Psoas muscle (tissue), 8 donors: ENCODE measurements at places on chromosomes 4 and X. TPM values are rescaled to one million over a fixed set of nuclear protein-coding genes. Genes with fewer than 3 reads are reported as not detected.

The CLIC2 gene
- 3.2 TPM for total RNA-seq

The INPP4B gene
- 10.2 TPM for total RNA-seq

The CT55 gene
- not detected for total RNA-seq

The RIBC1 gene
- total RNA-seq = 0.36 TPM

DNA sequence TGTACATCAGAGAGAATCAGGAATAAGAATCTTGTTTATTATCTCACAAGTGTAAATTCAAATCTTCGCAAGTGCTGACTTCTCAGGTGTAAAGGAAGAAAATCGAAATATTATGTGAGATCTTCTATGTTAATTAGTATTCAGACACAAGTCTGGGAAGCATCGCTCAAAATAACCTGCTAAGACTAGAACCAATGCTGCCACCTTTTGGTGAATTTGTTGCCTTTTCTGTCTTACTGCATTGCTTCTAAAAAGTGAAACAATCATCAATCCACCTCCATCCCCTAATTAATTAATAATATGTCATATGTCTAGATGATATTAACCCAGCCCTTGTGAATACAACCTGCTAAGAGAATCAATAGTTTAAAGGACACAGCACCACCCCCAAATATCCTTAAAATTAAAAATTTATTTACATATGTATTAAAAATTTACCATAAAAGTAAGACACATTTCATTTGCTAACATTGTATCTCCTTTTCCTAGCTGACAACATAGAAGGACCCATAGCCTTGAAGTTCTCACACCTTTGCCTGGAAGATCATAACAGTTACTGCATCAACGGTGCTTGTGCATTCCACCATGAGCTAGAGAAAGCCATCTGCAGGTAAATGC is 3.5 kb downstream of the EPGN start:
- no peaks in the 10 kb centered on the region for H3K4me1 ChIP-seq
- DNase-seq = no peak
- no peak overlapping the region for H3K27ac ChIP-seq
- H3K4me3 ChIP-seq = no peak overlapping the region
- no peaks in the 10 kb centered on the region for H3K36me3 ChIP-seq

DNA sequence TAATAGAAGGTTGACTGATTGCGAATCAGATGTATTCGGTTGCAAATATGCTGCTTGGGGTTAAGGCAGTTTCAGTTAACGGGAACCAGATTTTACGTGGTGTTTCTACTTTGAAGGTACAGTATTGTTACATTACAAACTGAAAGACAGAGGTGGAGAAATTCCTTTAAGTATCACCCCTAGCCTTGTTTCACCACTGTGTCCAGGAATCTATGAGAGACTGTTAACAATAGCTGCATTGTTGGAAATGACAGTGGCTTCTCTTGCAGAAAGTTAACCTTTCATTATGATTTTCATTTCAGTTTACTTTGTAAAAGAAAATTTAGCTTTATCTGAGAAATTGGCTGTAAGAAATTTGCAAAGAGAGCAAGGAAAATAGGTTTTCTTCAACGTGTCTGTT is 2.6 kb downstream of the CDKL5 start:
- H3K36me3 ChIP-seq = no peaks in the 10 kb centered on the region
- no peak for DNase-seq
- peaks cover 21% of the 10 kb centered on the region for H3K27me3 ChIP-seq

The XK gene
- total RNA-seq = 3.8 TPM

GRCh38 chrX:47148946-47149345 is 3.9 kb downstream of the RBM10 start:
- H3K27ac ChIP-seq = no peak overlapping the region
- no peaks in the 10 kb centered on the region for H3K4me1 ChIP-seq
- H3K36me3 ChIP-seq = no peaks in the 10 kb centered on the region
- no peak overlapping the region for H3K4me3 ChIP-seq
- no peaks in the 10 kb centered on the region for H3K27me3 ChIP-seq

The STARD8 gene
- total RNA-seq = 8.2 TPM

The IQSEC2 gene
- 42.3 TPM for total RNA-seq

DNA sequence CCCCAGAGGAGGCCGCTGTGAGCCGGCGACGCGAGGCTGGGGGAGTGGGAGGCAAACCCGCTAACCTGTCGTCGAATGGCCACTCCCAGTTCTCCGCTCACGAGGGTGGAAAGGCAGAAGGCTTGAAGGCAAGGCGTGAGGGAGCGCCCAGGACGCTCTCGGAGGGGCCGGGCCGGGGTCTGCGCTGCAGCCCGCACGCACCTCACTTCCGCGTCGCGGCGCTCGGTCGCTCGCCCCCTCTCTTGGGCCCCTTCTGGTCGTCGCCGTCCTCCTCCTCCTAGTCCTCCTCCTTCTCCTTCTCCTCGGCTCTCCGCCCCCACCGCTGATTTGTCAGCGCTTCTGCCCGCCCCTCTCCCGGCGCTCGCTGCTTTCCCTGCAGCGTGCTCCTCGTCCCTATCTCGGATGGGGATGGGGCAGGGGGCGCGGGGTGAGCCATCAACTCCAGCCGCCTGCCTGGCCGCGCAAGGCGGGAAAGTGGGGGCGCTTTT is at the start of gene SNCA:
SNCA (minus strand) TSS at position 265 of the 488 bp plus-strand sequence. CDS start 1,494 bp downstream, outside the sequence.
- no peaks in the 10 kb centered on the region for H3K4me1 ChIP-seq
- no peak within 1 kb of the TSS for H3K27ac ChIP-seq
- H3K36me3 ChIP-seq = no peaks in the 10 kb centered on the region
- peak; percentile 35 for DNase-seq
- H3K27me3 ChIP-seq = peaks cover 8% of the 10 kb centered on the region

GRCh38 chrX:152926923-152927322 is 29.1 kb downstream of the ZNF185 start:
- H3K27me3 ChIP-seq = no peaks in the 10 kb centered on the region
- H3K27ac ChIP-seq = no peak overlapping the region
- DNase-seq = peak; percentile 20
- no peaks in the 10 kb centered on the region for H3K36me3 ChIP-seq
- H3K4me1 ChIP-seq = no peaks in the 10 kb centered on the region
- no peak overlapping the region for H3K4me3 ChIP-seq

The ANKRD37 gene
- total RNA-seq = 12.5 TPM

The CXorf65 gene
- total RNA-seq = not detected

The CT45A5 gene
- not detected for total RNA-seq

- H3K4me1 ChIP-seq = peaks cover 87% of the 10 kb centered on the region
- H3K36me3 ChIP-seq = no peaks in the 10 kb centered on the region
- DNase-seq = no peak
- H3K4me3 ChIP-seq = no peak overlapping the region
- H3K27me3 ChIP-seq = no peaks in the 10 kb centered on the region
Measured at GRCh38 chr4:151689211-151689991, 71.4 kb downstream of the GATB start.

DNA sequence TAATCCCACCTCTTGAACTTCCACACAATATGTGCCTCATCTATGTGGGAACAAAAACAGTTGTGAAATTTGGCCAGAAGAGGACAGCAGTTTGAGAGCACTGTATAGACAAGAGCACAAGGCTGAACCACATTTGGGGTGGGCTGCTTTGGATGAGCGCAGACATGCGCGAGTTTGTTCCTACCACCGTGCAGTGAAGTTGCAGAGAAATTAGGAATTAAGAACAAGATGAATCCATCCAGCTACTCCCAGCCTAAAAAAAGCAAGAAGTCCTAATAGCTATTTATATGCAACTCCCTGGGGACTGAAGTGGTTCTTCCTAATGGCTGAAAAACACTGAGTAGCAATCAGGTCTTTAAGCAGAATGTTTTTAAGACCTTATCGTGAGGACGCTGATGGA is 1.0 kb downstream of the GAB3 start:
- DNase-seq = no peak
- peak overlapping the region; percentile 68 for H3K4me3 ChIP-seq
- H3K27me3 ChIP-seq = no peaks in the 10 kb centered on the region
- no peaks in the 10 kb centered on the region for H3K36me3 ChIP-seq
- H3K27ac ChIP-seq = peak overlapping the region; percentile 68
- peaks cover 4% of the 10 kb centered on the region for H3K4me1 ChIP-seq

The CLDN34 gene
- not detected for total RNA-seq

- H3K27ac ChIP-seq = no peak overlapping the region
- H3K4me1 ChIP-seq = no peaks in the 10 kb centered on the region
- H3K36me3 ChIP-seq = no peaks in the 10 kb centered on the region
- no peak for DNase-seq
- no peak overlapping the region for H3K4me3 ChIP-seq
- no peaks in the 10 kb centered on the region for H3K27me3 ChIP-seq
Measured at GRCh38 chr4:179989975-179990374, 2253.2 kb upstream of the TENM3 start.

The PPP1R3F gene
- 21.2 TPM for total RNA-seq

The GAGE12E gene
- not detected for total RNA-seq

DNA sequence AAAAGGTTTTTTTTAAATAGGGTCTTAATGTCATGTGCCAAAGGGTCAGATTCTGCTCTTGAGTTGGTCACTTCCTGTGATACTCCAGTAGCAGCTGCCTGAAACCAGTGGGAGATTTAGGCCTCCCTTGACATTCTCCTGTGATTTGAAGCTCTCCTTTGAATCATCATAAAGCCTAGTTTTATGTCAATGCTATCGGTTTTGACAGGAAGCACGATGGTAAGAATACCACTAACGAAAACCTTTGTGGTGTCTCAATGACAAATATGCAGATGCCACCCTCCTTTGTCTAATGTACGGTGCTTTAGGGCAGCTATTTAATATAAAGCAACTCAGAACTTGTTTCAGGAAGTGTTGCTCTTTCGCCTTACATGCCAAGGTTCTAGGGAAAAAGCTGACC is 44.2 kb downstream of the CCNI start:
- H3K4me1 ChIP-seq = no peaks in the 10 kb centered on the region
- no peak overlapping the region for H3K4me3 ChIP-seq
- peaks cover 94% of the 10 kb centered on the region for H3K36me3 ChIP-seq
- no peak overlapping the region for H3K27ac ChIP-seq
- DNase-seq = no peak

The STK32B gene
- 0.52 TPM for total RNA-seq

- H3K4me3 ChIP-seq = no peak overlapping the region
- H3K27ac ChIP-seq = no peak overlapping the region
- no peak for DNase-seq
- no peaks in the 10 kb centered on the region for H3K27me3 ChIP-seq
Measured at GRCh38 chr4:10584042-10584441, 100.5 kb downstream of the CLNK start.

The NLGN4X gene
- 0.26 TPM for total RNA-seq

GRCh38 chrX:115260330-115260729 is 26.4 kb upstream of the LRCH2 start:
- no peak for DNase-seq
- H3K36me3 ChIP-seq = no peaks in the 10 kb centered on the region
- no peak overlapping the region for H3K4me3 ChIP-seq
- no peaks in the 10 kb centered on the region for H3K4me1 ChIP-seq

- no peak overlapping the region for H3K4me3 ChIP-seq
- peaks cover 22% of the 10 kb centered on the region for H3K4me1 ChIP-seq
- no peak for DNase-seq
- H3K36me3 ChIP-seq = no peaks in the 10 kb centered on the region
Measured at GRCh38 chr4:56391270-56391669, 4.0 kb upstream of the AASDH start.

- no peak for DNase-seq
- no peak overlapping the region for H3K27ac ChIP-seq
- no peak overlapping the region for H3K4me3 ChIP-seq
- no peaks in the 10 kb centered on the region for H3K27me3 ChIP-seq
Measured at GRCh38 chr4:17468619-17469221, 43.2 kb downstream of the QDPR start.

DNA sequence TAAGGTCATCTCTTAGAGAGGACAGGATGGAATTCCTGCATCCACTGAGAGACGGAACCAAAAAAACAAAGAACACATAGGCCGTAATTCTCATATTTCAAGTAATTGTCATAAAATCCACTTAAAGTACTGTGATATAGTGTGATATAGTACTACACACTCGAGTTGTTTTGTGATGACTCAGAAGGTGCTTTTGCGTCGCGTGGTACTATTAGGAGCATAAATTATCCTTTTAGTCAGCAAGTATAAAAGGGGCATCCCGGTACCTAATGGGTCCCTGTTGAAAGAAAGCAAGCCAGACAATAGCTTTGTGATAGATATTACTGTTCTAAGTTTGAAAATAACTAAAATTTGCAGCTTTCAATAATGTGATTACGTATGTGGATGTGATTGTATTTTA is 55.3 kb downstream of the GPR143 start:
- peaks cover 41% of the 10 kb centered on the region for H3K36me3 ChIP-seq
- H3K4me1 ChIP-seq = no peaks in the 10 kb centered on the region
- no peaks in the 10 kb centered on the region for H3K27me3 ChIP-seq
- DNase-seq = no peak

DNA sequence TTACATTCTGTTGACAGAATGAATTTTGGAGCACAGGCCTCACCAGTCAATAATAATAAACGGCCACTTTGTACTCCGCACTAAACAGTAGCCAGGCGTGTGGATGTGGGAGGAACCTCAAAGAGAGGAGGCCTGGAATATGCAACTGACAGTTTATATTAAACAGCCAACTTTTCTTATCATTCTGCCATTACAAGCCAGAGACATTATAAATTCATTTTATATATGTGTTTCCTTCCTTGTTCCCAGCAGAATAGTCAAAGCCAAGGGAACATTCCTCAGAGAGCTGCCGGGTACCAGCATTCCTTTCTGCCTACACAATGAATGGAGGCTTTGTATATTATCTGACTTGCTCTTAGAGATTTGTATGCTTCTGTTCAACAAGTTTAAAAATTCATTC is 436.5 kb upstream of the FTHL17 start:
- no peak overlapping the region for H3K27ac ChIP-seq
- H3K4me1 ChIP-seq = no peaks in the 10 kb centered on the region
- H3K27me3 ChIP-seq = no peaks in the 10 kb centered on the region
- no peaks in the 10 kb centered on the region for H3K36me3 ChIP-seq
